M059J (cell line): ENCODE measurements at places on chromosomes 5 and 9. TPM values are rescaled to one million over a fixed set of nuclear protein-coding genes. Genes with fewer than 3 reads are reported as not detected.

Gene CDX1
- not detected in 2 replicates for total RNA-seq

Gene NRARP
- not detected in 2 replicates for total RNA-seq

Gene PDE6A
- 0.02 and 0.22 TPM in 2 replicates for total RNA-seq

DNA sequence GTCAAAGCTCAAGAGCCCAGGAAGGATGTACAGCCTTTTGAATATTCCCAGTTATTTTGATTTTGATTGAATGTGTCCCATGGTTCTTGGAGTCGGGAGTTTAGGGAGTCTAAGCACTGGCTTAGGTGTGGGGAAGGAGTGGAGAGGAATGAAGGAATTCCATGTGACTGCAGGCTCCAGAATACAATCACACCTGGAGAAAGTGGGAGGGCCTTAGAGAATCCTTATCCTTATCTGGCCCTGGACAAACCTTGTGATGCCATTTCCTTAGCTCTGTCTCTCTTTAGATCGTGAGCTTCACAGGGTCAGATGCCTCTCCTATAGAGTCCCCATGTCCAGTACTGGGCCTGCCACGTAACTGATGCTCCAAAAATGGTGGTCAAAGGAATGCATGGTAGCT, 4.2 kb upstream of the EEIG1 start:
- DNase-seq, result no peak

GRCh38 chr5:65668696-65669095, 43.9 kb downstream of the SHLD3 start:
- no peak for DNase-seq

- DNase-seq, result no peak
Observed at GRCh38 chr5:39309534-39309933, 54.8 kb downstream of the C9 start.

DNA sequence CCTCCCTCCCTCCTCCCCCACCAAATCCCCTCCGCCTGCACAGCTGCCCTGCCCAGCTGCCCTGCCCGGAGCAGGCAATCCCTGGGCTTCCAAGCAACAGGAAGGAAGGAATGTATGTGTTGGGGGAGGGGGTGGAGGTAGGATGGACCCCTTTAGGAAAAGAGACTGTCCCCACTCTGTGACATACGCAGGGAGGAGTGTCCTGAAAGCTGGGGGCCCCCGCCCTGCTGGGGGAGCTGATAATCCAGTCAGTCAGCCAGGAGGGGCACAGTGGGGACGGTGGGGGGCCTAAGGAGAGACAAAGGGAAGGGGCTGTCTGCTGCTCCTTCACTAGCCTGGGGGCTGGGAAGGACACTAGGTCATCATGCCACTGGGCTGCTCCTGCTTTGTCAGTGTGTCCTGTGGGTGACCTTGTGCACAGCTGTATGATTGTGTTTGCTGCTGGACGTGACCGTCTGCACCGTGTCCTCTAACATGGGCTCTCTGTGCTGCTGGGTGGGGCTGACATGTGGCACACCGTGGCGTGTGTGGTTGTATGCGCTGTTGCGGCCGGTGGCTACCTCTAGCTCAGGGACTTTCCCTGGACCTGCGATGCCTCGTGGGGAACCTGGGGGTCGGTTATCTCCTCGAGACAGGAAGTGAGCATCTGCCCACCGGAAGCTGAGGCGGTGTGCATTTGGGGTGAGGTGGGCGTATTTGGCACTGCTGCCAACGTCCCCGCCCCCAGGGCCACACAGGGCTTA, 3.0 kb downstream of the N4BP3 start:
- DNase-seq, result no peak

- DNase-seq, result peak; percentile 44
Observed at GRCh38 chr9:93684806-93685543, 108.6 kb downstream of the PHF2 start.
